ENCODE measurements at places on chromosomes 3 and 15.

- DNase-seq = no peak
Measured at GRCh38 chr15:78995921-78996893, 51.4 kb upstream of the CTSH start.

GRCh38 chr3:48688737-48689075 lies 3.0 kb upstream of the NCKIPSD start:
- no peak for DNase-seq

GRCh38 chr3:42714171-42714852 lies 11.7 kb upstream of the HHATL start:
- no peak for DNase-seq

- no peak for DNase-seq
Measured at GRCh38 chr3:12751571-12751970, 7.5 kb downstream of the TMEM40 start.

DNA sequence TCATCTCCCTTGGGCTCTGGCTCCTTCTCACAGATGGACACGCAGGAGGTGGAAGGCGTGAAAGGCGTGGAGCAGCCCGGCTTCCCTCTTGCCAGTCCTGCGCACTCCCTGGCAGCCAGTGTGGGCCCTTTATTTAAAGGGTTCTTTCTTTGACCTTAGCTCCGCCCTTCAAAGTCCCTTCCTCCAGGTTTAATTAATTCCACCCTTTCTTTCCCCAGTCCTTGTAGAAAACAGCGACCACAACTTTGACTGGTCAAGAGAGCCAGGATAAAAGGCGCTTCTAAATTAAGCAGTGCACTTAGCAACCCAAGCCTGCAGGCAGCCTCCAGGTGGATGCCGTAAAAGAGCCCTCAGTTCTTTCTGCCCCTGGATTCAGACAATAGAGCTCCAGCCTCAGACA lies at the start of gene HDC:
Gene HDC, minus strand, starts transcription at position 107 of the 400 bp plus-strand sequence. Its CDS starts 103 bp downstream, at position 4.
- DNase-seq = no peak

GRCh38 chr15:62739507-62739906 lies 303.0 kb upstream of the TPM1 start:
- DNase-seq = no peak

- no peak for DNase-seq
Measured at GRCh38 chr3:177596816-177597271, 399.6 kb upstream of the TBL1XR1 start.

GRCh38 chr3:67383379-67383778 lies 271.0 kb downstream of the SUCLG2 start:
- no peak for DNase-seq
